CD4-positive, alpha-beta T cell treated with Interleukin-4 for 1 hour (primary cell): ENCODE measurements at places on chromosomes 4 and X.

DNA sequence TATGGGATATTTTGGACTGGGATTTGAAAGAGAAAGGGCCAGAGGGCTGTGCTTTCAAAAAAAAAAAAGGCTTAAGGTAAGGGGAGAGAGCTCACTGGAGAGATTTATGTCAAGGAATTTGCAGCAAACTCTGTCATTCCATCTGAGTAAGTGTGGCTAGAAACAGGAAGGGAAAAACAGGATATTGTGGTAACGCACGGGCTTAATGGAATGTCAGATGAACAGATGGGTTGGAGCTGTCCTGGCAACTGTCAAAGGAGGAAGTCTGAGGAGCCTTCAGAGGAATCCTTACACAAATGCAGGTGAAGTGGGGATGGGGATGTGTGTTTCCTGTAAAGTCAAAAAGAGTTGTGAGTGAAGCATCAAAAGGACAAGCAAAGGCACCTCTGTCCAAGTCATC is 15.1 kb upstream of the NKX3-2 start:
- no peak for DNase-seq

GRCh38 chrX:139766545-139766983 is 58.6 kb upstream of the MCF2 start:
- DNase-seq, result peak; percentile 50

DNA sequence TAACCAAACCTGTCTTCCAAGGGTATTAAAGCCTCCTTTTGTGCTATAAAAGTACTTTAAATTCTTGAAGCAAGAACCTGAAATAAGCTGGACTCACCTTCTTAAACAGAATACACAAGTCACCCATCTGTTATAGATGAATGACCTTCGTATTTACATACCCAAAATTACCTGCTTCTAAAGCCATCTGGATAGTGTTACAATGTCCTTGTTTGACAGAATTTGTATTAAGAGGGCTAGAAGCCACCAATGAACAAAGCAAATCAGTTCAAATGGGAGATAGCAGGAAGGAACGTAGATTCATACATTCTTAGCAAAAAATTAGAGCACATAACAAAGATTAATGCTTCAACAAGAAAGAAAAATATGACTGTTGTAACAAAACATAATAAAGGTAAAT is 33.7 kb upstream of the CCSER1 start:
- DNase-seq, result no peak

DNA sequence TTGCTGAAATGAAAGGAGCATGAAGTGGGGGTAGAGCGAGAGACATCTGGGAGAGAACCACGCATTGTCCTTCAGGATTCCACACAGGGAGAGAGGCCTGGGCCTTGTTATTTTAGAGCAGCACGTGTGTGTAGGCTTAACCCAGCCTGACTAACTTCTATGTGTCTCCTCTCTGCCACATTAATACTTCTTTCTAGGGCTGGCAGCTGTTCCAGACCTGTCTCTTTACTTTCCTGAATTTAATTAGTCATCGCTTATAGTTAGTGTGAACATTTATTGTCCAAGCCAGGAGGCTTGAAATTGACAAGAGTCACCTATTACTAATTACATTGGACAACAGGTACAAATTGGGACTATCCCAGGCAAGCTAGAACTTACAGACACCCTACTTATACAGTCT is 51.3 kb downstream of the SMAD1 start:
- DNase-seq, result no peak

DNA sequence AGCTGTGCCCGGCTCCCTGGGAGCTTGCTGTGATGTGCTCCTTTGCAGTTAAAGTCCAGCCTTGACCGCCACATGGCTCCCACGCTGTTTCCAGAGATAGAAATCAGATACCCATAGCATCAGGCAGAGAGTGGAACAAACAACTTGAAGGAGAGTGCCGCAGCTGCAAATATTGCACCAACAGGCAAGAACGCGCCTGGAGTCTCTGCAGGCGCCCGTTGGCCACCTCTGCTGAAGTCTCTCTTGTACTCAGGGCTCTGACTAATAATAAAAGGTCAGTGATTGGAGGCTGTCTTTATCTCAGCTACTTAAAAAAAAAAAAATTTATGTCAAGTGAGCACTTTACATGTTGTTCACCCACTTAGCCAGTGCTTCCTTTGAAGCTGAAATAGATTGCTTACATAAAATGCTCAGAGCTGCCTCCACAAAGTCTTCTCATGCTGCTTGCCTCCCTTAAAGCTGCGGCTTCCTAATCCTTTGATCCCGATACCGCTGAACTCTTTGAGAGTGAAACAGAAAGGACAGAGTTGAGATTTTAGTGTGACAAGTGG is 30.9 kb upstream of the TENM3 start:
- no peak for DNase-seq

DNA sequence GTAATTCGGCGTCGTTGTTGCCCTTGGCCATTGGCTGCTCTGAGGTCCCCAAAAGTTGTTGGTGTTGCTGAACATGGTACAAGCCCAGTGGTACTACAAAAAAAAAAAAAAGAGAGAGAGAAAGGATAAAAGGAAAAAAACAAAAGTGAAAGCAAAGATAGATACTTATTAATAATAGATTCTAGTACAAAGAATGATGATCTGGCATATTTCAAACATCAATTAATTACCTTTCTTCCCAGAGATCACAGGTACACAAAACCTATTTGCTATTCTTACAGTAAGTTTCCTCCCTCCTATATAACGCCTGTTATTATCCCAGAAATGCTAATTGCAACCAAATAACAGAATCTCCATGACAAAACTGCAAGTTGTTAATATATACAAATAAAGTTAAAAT is 188.9 kb downstream of the FBXW7 start:
- DNase-seq, result no peak

- no peak for DNase-seq
These were observed 19.9 kb downstream of the DCHS2 start for GRCh38 chr4:154471526-154472331.

DNA sequence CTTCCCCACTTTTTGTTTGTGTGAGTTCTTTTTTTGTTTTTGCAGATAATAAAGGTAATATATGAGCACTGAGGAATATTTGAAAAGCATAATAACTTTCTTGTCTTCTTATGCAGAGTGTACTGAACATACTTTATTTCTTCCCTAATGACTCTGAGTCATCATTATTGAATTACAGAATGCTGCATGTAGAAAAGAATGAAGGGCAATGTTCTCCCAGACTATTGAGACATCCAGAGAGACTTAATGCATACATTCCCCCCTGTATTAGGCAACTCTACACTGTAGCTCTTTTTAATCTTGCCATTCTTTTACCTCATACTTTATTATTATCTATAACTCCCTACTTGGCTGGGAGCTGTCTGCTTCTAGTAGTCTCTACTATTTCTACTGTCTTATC is 240.5 kb upstream of the ANKRD50 start:
- DNase-seq, result no peak

DNA sequence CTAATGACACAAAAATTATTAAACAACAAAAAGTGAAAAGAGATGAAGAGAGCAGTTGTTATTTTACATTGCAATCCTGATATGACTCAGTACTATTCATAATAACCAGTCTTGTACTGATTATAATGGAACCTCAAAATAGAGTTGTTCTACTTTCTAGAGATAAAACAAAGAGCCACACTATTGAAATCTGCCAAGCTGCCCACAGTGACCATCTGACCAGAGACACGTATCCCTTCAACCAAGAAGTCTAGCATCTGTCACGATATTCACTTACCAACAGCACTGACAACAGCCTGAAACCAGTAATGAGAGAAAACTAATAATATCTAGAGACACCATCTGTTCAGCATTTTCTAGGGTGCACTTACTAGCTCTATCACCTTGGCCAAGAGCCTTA is 466.7 kb downstream of the NKX6-1 start:
- no peak for DNase-seq

DNA sequence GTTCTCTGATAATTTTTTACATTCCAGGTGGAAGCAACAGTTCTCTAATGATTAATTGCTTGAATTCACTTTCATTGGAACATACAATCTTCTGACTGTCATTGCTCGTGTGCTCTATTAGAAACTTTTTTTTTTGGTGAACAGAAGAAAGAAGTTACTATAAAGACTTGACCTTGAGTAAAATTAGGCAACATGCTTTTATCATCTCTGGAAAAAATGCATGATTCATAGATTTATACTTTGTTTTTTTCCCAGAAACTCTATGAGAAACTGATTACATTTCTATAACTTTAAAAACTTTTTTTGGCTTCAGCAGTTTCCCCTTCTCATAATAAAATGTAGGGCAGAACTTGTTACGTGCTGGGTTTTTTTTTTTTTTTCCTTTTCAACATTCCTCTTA is 167.6 kb downstream of the ARHGAP10 start:
- DNase-seq, result no peak

GRCh38 chrX:70087857-70088630 is 25.8 kb downstream of the OTUD6A start:
- no peak for DNase-seq

DNA sequence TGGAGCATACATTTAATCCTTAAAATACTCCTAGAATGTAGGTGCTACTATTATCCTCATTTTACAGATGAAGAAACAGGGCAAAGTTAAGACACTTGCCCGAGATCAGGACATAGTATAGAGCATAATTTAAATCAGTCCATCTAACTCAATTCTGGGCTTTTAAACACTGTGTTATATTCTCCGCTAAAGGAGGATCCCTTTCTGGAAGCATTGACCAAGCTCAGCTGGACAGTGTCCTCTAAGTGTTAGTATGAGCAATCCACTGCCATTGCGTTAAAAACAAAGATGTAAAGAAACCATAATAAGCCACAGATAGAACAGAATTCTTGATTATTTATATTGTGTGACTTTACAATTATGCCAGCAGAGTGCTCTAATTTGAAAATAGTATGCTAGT is 207.0 kb downstream of the ARHGAP24 start:
- no peak for DNase-seq

DNA sequence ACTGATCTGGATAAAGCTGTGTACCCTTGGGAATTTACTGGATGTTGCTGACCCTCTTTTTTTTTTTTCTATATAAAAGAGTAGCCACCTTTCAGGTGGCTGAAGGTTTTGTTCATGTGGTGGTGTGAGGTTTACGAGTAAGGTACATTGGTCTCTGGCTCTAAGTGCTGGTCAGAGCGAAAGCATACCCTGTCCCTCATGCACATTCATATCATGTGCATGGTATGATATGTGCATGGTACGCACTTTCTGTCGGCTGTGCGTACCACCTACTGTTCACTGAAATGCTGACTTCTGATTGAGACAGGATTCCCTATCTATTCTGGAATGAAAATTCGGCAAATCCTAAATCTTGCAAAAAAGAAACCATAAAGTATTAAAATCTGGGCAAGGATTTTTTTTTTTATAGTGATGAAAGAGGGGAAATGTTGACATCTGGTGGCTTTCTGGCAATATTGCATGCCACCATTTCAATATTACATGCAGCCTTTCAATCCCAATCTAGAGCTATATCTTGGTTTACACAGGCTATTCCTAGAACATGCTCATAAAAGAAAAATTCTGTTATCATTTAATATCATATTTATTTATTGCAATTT is 32.8 kb downstream of the FAM149A start:
- DNase-seq, result no peak

GRCh38 chrX:48714573-48714972 is 18.0 kb downstream of the SUV39H1 start:
- peak; percentile 57 for DNase-seq

DNA sequence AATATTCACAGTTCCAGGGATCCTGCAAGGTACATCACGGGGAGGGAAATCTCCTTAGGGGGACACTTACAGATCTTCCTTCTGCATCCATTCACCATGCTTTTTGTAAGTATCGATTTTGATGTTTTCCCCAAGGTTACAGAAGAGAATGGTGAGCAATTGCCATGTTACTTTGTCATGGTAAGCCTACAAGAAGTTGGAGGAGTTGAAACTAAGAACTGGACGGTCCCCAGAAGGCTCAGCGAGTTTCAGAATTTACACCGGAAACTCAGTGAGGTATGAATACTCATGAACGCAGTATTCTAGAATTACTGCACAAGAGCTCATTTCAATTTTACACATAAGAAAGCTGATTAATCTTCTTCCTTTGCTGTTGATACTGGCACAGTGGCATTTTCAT is 53.9 kb downstream of the LRP2BP start:
- no peak for DNase-seq

- DNase-seq, result no peak
These were observed 18.5 kb downstream of the HCCS start for GRCh38 chrX:11129534-11130105.

- no peak for DNase-seq
These were observed 7.2 kb downstream of the PGAM4 start for GRCh38 chrX:77962068-77962902.

DNA sequence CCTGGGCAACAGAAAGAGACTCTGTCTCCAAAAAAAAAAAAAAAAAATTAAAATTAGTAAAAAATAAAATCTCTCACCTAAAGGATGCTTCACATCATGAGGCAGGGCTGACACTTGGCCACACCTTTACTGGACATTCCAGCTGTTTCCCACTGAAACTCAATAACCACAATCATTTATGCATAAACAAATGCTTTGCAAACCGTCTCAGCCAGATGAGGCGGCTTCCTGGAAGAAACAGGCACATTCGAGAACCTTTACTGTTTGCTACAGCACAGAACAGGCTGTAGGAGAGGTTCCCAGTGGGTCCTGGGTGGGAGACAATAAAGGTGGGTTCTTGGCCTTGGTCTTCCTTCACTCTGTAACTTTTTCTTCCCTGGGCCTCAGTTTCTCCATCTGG is 10.9 kb upstream of the TBC1D14 start:
- DNase-seq, result no peak

- DNase-seq, result no peak
These were observed 90.1 kb downstream of the PALLD start for GRCh38 chr4:168586926-168587325.
